ENCODE measurements at places on chromosomes 6 and 20. TPM values are rescaled to one million over a fixed set of nuclear protein-coding genes. Genes with fewer than 3 reads are reported as not detected.

NFATC2 gene
- 44.8 TPM for total RNA-seq

MTFR2 gene
- total RNA-seq, result 1.2 TPM

TGM3 gene
- total RNA-seq, result not detected

- DNase-seq, result no peak
These were observed 17.9 kb downstream of the LAMP5 start for GRCh38 chr20:9532069-9532838.
